AG04449 (cell line): ENCODE measurements at places on chromosomes 12 and 14.

GRCh38 chr12:87923361-87923760 is 105.8 kb downstream of the C12orf50 start:
- no peak for DNase-seq

DNA sequence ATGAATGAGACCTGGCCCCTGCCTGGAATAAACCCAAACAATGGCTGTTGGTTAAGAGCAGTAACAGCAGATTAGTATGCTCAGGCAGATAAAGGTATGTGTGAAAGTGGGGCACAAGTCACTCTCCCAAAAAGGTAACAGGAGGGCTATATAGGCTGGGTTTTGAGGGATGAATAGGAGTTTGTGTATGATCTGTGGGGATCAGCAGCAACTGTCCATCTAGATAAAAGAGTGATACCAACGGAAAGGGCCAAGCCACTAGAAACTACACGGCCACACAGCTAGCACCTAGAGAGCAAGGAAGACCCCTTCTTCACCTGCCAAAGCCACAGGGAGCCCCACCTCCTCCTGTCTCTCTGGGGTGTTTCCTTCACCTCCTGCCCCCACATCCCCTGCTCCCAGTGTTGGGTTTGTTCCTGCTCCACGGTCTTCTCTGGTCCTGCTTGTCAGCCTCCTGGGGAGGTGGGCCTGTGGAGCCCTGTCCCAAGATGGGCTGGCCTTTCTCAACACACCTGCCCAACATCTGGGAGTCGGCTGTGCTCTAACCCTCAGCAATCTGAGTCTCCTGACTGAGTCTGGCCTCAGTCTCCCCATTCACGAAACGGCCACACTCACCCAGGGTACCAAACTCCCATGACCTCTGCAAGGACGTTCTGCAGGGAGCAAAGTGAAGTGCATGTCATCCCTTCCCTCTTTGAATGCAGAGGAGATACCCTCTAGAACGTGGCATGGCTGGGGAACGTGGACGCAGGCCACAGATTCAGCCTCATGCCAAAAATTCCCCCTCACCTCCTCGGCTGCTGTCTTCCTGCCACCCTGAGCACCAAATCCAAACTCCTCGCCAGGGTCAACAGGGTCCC is 108.2 kb downstream of the NCOR2 start:
- DNase-seq: no peak

DNA sequence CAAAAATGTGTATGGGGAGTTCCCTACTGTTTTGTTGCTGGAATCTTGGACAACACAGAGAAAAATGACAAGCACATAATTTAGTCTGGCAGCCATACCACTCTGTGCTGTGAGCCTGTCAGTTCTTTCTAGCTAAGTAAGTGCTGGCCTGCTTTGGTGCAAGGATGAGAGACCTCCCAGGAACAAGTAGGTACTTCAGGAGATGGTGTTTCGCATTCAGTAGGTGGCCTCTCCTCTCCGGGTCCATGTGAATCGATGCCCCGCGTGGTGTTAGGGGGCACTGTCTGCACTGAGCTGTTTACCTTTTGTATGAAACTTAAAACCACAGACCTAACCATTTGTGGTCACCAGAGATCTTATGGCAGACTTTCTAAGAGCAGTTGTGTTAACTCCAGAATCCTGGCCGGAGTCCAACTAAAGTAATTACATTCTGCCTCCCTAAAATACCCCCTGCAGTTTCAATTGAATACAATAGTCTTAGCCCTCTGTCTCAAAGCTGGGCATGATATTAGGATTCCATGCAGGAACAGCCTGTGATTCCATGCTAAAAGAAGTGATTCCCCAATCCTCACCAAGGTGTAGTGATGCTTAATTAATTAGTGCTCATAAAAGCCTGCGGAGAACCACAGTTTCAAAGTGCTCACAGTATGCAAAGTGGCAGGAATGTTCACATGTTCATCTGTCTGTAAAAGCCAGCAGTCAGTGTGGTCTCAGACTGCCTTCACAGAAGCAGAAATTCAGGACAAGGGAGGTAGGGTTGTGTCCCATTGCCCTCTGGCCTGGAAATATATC is 64.2 kb downstream of the LLPH start:
- peak; percentile 23 for DNase-seq

- no peak for DNase-seq
These were observed 54.7 kb downstream of the ATG14 start for GRCh38 chr14:55356913-55357312.

DNA sequence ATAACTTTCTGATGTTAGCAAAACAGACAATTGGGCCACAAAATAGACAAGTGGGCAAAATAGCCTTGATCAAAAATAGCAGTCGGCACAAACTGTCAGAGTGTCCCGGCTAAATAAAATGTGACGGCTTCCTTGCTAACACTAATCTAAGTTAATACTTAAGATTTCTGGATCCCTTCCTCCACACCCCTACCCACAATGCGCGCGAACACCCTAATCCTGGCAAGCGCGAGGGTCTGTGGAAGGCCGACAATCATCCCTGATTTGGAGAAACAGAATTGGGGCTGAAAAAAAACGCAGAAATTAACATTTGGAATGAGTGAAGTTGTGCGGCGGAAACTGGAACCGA is 489 bp downstream of the CEP290 start:
- DNase-seq: no peak

DNA sequence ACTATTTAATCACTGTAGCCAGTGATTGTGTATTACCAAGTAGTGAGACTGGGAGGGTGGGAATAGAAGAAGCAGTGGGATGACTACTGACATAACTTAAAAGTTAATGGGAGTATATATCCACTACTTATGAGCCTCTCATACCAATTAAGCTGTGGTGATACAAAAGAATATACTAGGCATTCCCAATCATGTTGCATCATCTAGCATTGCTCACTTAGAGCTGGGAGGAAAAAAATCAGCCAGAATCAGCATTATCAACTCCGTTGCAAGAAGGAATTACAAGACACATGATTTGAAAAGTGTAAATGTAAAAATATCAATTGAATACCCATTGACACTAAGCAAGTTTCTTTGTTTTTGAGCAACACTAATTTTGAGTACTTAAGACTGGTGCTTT is 745 bp upstream of the PPP1R36 start:
- no peak for DNase-seq

DNA sequence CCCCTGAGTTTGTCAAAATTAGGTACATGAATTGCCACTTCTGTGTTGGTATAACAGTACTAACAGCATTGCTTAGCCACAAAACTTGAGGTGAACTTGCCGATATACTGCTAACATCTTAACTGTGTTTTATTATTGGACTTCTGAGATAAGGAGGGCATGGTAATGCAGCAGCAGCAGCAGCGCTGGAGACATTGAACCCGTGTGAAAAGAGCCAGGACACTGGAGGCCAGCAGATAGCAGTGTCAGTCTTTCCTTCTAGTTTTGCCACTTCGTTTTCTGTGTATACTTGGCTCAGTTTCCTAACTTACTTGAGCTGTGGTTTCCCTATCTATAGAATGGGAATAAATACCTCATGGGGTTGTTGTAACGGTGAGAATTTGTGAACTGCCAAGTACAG is 82.7 kb downstream of the KTN1 start:
- no peak for DNase-seq

GRCh38 chr12:113991224-113992044 is 25.3 kb upstream of the RBM19 start:
- DNase-seq: no peak

- DNase-seq: no peak
These were observed 44.6 kb upstream of the VRK1 start for GRCh38 chr14:96752594-96752993.

GRCh38 chr12:132155771-132156572 is 11.7 kb downstream of the NOC4L start:
- DNase-seq: no peak

DNA sequence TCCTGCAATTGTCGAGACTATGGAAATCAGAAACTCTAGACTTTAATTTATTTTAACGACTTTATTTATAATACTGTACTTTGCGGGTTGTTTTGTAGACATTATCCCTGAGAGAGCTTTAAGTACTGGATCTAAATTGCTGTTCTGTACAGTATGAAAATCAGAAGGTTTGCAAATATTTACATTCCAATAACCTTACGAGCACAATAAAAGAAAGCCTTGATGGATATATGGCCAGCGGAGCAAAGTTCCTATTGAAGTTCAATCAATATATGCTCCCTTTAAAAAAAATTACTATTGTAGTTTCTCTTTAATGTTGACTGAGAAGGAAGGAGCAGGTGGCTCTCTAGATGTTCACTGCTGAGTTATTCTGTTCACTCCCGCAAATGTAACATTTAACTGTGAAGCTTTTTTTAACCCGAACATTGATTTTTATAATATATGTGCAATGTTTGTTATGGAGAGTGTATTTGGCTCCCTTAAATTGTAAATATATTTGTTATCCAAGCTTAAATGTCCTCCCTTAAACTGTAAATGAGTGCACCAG is 235.3 kb downstream of the PLCZ1 start:
- DNase-seq: no peak

- no peak for DNase-seq
These were observed 43.9 kb downstream of the CCDC88C start for GRCh38 chr14:91373591-91374254.

GRCh38 chr12:46403719-46404070 is 31.1 kb upstream of the SLC38A2 start:
- no peak for DNase-seq

DNA sequence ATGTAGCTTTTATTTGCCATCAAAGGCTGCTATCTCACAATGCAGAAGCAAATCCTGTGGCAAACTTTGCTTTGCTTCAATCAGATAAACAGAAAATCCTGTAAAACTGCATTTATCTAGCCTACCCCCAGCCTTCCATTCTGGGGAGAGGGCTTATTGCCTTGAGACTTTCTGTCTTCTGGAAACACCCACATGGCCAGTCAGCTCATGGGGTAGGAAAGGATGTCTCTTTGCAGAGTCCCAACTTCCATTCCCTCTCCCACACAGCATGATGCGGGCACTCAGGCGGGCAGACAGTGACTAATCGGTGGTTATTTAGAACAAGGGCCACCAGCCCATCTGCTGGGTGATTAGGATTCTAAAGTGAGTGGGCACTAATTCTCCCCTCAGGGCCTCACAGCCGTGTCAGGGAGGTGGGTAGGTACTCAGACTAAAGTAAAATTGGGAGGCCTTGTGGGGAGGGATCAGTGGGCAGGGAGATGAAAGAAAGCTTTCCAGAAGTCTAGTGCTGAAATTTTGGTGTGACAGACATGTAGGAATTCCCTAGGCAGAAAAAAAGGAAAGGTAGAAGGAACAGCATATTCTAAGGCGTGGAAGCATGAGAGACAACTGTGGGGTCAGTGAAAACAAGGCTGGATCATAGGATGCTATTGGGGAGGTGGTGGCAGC is 720.5 kb downstream of the VRK1 start:
- DNase-seq: no peak

DNA sequence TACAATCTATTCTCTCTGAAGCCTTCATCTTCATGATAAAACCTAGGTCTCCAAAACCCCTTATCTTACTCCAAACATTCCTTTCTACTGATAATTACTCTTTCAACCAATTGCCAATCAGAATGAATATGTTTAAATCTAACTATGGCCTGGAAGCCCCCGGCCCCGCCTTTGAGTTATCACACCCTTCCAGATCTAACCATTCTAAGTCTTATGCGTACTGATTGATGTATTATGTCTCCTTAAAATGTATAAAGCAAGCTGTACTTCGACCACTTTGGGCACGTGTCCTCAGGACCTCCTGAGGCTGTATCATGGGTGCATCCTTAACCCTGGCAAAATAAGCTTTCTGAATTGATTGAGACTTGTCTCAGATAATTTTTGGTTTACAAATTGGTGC is 14.4 kb downstream of the PABPN1 start:
- DNase-seq: no peak

DNA sequence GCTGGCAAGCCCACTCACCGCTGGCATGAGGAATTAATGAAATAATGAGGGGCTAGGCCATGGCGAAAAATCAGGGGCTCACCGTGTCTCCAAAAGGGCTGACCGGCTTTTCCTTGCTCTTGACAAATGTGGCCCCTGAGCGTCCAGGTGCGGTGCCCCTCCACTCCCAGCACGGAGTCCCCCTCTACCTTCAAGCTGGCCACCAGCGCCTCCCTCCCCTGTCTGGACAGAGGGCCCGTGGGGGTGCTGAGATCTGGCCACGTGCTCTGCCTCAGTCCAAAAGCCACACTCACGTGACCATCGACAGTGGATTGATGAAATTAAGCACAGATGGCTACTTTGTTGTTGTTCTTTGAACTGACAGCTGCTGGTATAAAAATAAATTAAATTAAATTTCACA is 78.8 kb upstream of the BCL11B start:
- DNase-seq: no peak

- no peak for DNase-seq
These were observed 23.9 kb downstream of the FERMT2 start for GRCh38 chr14:52926953-52927352.

DNA sequence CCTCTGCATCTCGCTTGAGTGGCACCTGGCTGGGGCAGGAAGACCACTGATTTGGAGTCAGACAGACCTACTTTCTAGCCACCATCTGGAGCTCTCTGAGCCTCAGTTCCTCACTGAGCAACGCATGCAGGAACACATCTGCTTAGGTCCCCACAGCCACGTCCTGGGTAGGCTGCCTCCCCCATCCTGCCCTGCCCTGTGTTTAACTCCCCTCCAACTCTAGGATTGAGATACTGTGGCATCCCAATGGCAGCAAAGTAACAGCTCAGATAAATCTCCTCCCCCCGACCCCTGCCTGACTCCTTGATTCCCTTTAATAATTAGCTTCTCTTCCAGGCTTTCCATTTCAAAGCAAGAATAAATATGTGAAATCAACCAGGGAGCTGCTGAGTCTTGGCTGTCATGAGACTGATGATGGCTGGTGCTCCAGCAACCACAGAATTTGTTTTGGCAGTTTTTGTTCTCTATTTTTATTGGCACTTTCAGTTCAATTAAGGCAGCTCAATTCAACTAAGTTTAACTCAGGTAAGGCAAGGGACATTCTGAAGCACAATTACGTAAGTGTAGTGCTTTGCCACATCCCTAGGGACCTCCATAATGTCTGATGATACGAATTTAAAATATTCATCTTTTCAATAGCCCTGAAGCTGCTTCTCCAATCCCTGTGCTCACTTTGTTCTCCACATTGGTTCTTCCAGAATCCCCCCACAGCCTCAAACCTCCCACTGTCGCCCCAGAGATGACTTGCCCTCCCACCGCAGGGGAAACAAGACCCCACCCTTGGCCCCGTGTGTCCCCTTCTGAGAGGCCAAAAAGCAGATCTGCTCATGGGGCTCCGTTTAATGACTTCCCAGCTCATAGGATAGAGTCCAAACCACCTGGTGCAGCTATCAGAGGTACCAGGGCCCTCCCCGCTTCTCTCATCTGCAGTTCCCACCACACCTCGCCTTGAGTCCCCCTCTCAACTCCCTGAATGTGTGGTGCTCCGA is 58.2 kb downstream of the ESR2 start:
- no peak for DNase-seq
